Stimulated activated CD4-positive, alpha-beta T cell treated with anti-CD3 and anti-CD28 coated beads, Interleukin-4, amount 100 ng/mL, for 1 hour (primary cell): ENCODE measurements at places on chromosomes 7 and 10.

DNA sequence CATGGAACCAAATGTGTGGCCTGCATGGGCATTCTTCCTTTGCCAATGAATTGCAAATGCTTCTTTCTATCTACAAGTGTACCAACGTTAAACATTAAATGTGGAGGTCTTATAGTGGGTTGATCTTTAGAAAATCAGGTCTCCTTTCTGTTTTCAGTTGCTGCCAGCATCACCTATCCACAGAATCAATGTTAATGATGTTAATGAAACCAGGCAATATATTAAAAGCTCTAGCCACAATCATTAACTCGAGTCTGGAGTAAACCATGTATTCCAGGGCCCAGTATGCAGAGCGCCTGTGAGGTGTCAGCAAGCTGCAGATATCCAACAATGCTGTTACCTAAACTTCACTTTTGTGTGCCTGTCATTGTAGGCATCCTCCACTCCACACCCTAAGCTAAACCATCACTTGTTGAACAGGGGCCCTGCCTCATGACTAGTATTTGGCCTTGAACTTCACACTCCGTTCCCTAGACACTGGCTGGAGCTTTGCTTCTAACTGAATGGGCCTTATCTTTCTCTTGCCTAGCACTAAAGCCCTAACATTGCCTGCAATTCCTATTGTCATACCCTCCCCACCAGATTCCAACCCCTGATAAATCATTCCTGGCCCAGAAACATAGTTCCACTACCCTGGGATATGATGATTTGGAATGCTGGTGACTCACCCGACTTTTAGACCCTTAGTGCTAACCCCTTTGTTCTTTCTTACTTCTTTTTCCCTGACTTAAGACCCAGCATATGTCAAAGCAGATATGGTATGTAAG, 24.3 kb upstream of the ITGB8 start:
- DNase-seq = no peak

GRCh38 chr7:10472115-10472514, 501.6 kb upstream of the PHF14 start:
- DNase-seq = no peak

DNA sequence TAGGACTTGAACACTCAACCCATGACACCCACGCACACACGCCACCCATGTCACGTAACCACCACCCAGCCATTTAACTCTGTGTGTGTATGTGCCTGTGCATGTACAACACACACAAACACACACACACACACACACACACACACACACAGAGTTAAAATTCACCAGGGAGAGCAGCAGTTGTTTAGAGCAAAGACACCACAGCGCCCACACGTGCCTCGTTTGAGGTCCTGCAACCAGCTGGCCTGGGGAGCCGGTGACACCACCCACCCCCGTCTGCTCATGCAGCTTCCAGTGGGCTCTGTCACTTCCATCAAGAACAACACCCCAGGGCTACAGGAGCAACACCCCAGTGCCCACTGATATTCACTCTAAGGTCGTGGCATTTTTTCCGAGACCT, 97.4 kb downstream of the ELFN1 start:
- no peak for DNase-seq

DNA sequence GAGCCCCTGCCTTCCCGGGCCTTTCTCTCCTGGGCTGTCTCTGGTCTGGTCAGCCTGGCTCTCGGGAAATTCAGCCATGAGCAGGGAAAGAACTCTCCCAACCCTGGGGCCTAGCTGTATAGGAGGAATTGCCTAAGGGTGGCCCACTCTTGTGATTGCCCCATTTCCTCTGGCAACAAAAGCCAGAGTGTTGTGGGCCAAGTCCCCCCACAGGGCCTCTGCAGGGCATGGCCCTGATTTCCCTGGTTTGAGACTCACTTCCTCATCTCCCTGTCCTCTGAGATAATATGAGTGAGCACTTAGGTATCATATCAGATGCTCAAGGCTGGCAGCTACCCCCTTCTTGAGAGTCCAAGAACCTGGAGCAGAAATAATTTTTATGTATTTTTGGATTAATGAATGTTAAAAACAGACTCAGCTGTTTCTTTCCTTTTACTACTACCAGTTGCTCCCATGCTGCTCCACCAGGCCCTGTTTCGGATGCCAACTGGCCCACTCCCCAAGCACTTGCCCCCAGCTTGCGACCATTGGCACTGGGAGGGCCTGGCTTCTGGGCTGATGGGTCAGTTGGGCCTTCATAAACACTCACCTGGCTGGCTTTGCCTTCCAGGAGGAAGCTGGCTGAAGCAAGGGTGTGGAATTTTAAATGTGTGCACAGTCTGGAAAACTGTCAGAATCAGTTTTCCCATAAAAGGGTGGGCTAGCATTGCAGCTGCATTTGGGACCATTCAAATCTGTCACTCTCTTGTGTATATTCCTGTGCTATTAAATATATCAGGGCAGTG, 11.4 kb downstream of the IRF5 start:
- DNase-seq = no peak

DNA sequence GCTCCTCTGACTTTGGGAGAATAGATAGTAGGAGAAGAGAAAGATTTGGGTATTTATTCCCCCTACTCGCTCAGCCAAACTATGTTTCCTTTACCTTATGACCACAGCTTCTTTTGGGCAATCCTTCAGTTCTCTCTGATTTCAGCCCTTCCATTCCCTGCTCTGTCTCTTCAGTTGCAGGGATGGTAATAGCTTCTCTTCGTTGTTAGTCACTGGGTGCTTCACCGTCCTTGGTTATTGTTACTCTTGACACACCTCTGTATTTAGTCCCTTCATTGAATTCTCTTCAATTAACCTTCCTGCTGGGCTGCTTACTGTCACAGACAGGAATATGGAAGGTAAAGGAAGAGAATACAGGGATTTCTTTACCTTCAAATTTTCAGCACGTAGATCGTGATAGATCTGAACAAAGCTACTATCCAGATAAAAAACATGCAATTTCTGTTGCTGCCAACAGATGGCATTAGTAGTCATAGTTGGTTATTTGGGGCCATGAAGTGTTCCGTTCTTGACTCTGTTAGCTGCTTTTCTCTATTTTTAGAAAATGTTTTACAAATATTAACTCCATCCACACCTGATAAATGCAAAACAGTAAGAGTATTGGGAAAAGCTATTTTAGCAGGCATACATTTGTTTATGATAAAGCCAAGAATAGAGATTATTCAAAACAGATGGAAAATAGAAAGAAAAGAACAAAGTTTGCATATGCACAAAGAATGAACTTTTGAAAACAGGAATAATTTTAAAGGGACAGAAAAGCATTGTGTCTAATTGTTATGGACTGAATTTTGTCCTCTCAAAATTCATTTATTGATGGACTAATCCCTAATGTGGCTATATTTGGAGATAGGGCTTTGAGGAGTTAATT, 14.0 kb upstream of the PTTG1IP2 start:
- DNase-seq = no peak

- DNase-seq = no peak
Observed at GRCh38 chr7:7913504-7913903, 55.1 kb upstream of the GLCCI1 start.

GRCh38 chr7:30671793-30672465, 10.3 kb downstream of the CRHR2 start:
- no peak for DNase-seq
